ENCODE measurements at places on chromosomes 4 and X. TPM values are rescaled to one million over a fixed set of nuclear protein-coding genes. Genes with fewer than 3 reads are reported as not detected.
A peak's percentile ranks its signal among the peaks of the same experiment; 100 is the strongest.

GRCh38 chr4:158079661-158080060, 93.2 kb downstream of the GASK1B start:
- H3K27me3 ChIP-seq = no peaks in the 10 kb centered on the region
- DNase-seq = no peak
- no peaks in the 10 kb centered on the region for H3K36me3 ChIP-seq
- no peak overlapping the region for H3K27ac ChIP-seq
- no peaks in the 10 kb centered on the region for H3K4me1 ChIP-seq

DNA sequence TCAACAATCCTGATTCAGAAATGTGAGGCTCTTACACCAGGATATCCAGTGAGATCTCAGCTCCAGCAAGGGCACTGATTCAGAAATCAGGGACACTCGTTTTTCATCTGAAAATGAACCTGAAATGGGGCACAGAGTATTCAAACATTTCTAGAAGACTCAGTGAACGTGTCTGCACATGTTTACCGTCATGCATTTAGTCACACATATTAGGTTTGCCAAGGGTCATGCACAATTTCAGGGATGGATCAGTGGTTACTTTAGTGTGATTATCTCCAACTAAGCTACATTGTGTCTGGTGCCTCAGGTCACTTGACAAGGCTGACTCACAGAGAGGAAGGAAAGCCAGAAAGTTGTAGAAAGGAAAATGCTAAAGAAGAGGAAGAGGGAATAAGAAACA, 33.6 kb upstream of the SPANXN2 start:
- no peaks in the 10 kb centered on the region for H3K4me1 ChIP-seq
- no peaks in the 10 kb centered on the region for H3K27me3 ChIP-seq
- DNase-seq = no peak
- H3K4me3 ChIP-seq = no peak overlapping the region

DNA sequence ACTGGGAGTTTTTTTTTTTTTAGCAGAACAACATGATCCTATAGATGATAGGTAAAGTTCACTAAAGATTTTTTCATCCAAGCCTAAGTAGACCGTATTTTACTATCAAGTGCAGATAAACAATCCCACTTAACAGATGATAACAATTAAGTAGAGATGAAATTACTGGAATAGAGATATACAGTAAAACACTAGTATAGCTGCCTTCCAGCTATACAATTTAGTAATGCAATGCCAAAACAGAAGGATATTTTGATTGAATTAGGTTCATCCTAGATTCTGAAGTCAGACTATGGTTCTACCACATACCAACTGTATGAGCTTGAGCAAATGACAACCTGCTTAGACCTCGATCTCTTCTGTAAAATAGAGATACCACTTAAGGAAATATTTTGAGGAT, 24.3 kb downstream of the KLHL8 start:
- no peak overlapping the region for H3K4me3 ChIP-seq
- DNase-seq = no peak
- no peak overlapping the region for H3K27ac ChIP-seq
- H3K36me3 ChIP-seq = no peaks in the 10 kb centered on the region
- no peaks in the 10 kb centered on the region for H3K27me3 ChIP-seq

DNA sequence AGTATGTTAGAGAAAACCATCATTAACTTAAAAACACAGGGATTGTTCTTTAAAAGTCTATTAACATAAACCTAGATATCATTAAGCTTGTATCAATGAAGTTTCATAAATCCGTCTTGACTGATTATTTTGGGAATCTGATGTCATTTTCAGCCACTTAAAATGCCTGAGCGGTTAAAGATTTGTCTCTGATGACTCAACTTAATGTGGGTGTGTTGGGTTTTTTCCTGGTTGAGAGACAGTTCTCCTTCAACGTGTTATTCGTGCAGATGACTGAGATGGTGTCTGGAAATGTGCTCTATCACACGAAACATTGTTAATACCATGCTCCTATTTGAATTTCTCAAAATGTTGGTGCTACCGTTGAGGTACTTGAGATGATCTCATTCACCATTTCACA, 227.3 kb upstream of the TENM3 start:
- no peaks in the 10 kb centered on the region for H3K27me3 ChIP-seq
- DNase-seq = no peak
- no peak overlapping the region for H3K27ac ChIP-seq
- H3K4me1 ChIP-seq = no peaks in the 10 kb centered on the region
- H3K4me3 ChIP-seq = no peak overlapping the region

- H3K27ac ChIP-seq = no peak overlapping the region
- H3K4me3 ChIP-seq = no peak overlapping the region
- no peaks in the 10 kb centered on the region for H3K27me3 ChIP-seq
- H3K36me3 ChIP-seq = peaks cover 6% of the 10 kb centered on the region
- H3K4me1 ChIP-seq = no peaks in the 10 kb centered on the region
Observed at GRCh38 chr4:37641352-37641751, 44.8 kb downstream of the RELL1 start.

GRCh38 chr4:2059046-2059725, at the start of gene NAT8L:
TSS of gene NAT8L (plus strand) at chr4:2059327. CDS start at chr4:2059512, 185 bp downstream.
- H3K27me3 ChIP-seq = peaks cover 4% of the 10 kb centered on the region
- no peaks in the 10 kb centered on the region for H3K4me1 ChIP-seq
- no peaks in the 10 kb centered on the region for H3K36me3 ChIP-seq
- no peak within 1 kb of the TSS for H3K27ac ChIP-seq

- no peak overlapping the region for H3K4me3 ChIP-seq
- DNase-seq = no peak
- H3K27me3 ChIP-seq = no peaks in the 10 kb centered on the region
- H3K27ac ChIP-seq = no peak overlapping the region
Observed at GRCh38 chr4:104424475-104424941, 70.2 kb downstream of the CXXC4 start.

- H3K4me1 ChIP-seq = no peaks in the 10 kb centered on the region
- no peaks in the 10 kb centered on the region for H3K36me3 ChIP-seq
- DNase-seq = no peak
- H3K27ac ChIP-seq = no peak overlapping the region
- H3K4me3 ChIP-seq = no peak overlapping the region
Observed at GRCh38 chr4:188613976-188614375, 474.7 kb downstream of the TRIML1 start.

GRCh38 chrX:38170556-38170955, 50.1 kb downstream of the SRPX start:
- H3K27ac ChIP-seq = no peak overlapping the region
- no peaks in the 10 kb centered on the region for H3K36me3 ChIP-seq
- H3K27me3 ChIP-seq = no peaks in the 10 kb centered on the region
- no peaks in the 10 kb centered on the region for H3K4me1 ChIP-seq
- no peak for DNase-seq
- H3K4me3 ChIP-seq = no peak overlapping the region

GRCh38 chr4:7755561-7755960, 184.1 kb downstream of the AFAP1 start:
- DNase-seq = no peak
- H3K4me1 ChIP-seq = peaks cover 29% of the 10 kb centered on the region
- H3K27ac ChIP-seq = no peak overlapping the region
- H3K36me3 ChIP-seq = no peaks in the 10 kb centered on the region
- no peaks in the 10 kb centered on the region for H3K27me3 ChIP-seq
- H3K4me3 ChIP-seq = no peak overlapping the region

DNA sequence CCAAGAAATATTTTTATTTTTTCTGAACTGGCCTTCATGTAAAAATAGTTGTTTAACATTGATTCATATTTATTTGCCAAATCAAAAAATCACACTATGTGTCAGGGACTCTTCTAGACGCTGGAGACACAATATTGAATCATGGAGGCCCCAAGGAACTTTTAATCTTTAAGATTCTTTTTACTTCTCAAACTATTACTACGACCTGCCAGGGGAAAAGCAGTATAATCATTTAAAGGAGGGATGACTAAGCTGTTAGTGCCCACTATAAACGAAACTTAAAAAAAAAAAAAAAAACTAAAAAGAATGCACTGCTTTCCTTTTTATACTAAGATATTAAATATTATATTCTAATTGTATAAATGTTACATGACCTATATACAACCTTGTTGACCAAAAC, 84.7 kb downstream of the PPA2 start:
- no peaks in the 10 kb centered on the region for H3K4me1 ChIP-seq
- H3K36me3 ChIP-seq = peaks cover 6% of the 10 kb centered on the region
- H3K4me3 ChIP-seq = no peak overlapping the region
- no peak overlapping the region for H3K27ac ChIP-seq
- no peaks in the 10 kb centered on the region for H3K27me3 ChIP-seq

DNA sequence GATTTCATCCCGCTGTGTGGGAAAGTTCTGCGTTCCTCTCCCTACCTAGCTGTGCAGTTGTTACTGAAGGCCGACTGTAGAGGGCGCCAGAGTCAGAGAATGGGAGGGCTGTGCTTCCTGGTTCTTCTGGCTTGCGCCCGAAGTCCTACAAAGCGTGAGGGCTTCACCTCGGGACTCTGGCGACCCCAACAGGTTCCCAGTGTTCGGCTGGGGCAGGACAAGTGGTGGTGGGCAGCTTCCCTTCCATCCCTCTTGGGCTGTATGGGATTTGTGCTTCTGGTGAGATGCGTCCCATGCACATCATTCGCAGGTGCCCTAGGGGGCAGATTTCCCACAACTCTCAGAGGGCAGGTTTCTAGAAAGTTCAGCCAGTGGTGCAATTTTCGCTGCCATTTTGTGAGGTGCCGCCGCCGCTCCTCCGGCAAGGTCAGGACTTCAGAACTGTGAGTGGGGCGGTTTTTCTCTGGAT, 27.3 kb downstream of the CT45A1 start:
- no peaks in the 10 kb centered on the region for H3K36me3 ChIP-seq
- H3K27me3 ChIP-seq = no peaks in the 10 kb centered on the region
- no peak for DNase-seq
- no peaks in the 10 kb centered on the region for H3K4me1 ChIP-seq
- H3K27ac ChIP-seq = no peak overlapping the region

GRCh38 chr4:186727977-186728519, 4.4 kb upstream of the FAT1 start:
- no peaks in the 10 kb centered on the region for H3K4me1 ChIP-seq
- no peak for DNase-seq
- H3K27me3 ChIP-seq = peaks cover 5% of the 10 kb centered on the region
- H3K4me3 ChIP-seq = no peak overlapping the region
- H3K27ac ChIP-seq = no peak overlapping the region

DNA sequence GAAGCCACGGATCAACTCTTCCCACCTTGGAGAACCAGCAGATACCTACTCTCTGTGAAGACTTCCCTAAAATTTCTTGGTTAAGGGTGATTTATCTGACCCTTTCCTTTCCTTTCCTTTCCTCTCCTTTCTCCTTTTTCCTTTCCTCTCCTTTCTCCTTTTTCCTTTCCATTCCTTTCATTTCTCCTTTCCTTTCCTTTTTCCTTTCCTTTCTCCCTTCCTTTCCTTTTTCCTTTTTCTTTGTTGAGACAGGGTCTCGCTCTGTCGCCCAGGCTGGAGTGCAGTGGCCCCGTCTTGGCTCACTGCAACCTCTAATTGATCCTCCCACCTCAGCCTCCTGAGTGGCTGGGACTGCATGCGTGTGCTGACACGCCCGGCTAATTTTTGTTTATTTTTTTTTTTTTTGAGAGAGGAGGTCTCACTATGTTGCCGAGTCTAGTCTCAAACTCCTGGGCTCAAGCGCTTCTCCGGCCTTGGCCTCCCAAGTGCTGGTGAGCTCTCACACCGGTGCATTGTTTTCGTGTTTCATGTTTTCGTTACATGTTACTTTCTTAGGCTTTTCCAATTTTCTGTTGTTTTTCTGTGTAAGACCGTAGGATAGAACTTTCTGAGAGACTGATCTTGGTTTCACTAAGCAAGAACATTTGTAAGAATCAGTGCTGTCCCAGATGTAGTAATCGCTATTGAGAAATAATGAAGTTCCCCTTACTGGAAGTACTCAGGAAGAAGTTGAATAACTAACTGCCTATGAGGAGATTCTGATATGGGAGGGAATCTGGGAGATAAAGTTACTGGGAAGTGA, 2.0 kb downstream of the TMEM165 start:
- no peaks in the 10 kb centered on the region for H3K27me3 ChIP-seq
- H3K27ac ChIP-seq = peak overlapping the region; percentile 84
- H3K36me3 ChIP-seq = no peaks in the 10 kb centered on the region
- DNase-seq = no peak
- H3K4me3 ChIP-seq = peak overlapping the region; percentile 74
- H3K4me1 ChIP-seq = peaks cover 48% of the 10 kb centered on the region

DNA sequence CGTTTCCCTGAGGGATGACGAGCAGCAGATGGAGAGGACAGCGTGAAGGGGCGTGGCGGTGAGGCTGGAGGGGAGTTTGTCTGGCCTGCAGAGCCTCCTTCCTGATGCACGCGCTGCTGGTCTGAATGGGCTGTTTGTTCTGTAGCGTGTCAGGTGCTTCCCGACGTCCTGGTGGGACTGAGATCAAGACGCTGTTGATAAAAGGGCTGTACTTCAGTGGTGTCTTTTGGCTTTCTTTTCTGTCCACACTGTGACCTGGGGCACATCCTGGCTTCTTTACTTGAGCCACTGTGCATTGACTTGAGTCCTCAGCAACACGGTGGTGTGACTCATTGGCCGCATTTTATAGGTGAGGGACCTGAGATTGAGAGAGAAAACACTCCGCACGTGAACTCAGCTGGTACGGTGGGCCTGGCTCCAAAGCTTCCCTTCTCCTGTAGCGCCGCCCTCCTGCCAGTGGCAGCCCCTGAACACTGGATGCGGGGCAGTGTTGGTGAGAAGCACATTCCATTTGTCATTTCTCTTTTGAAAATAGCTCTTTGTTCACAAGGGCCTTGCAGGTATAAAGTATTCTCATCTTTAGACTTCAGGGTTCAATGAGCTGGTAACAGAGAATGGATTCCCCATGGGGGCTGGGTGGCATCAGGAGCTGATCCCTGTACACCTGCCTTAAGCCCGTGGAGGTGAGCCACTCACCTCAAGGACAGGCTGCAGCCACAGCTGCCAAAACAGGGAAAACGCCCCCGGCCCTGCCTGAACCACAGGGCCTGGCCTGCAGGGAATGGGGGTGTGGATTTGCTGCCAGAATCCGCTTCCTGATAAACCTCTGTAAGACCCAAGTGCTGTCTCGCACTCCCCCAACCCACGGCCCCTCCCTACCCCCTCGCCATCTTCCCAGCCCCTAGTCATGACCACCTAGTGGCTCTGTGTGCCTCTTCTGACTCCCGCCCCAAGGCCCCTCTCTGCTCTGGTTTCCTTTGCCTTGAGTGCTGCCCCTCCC, 29.2 kb downstream of the NSG1 start:
- DNase-seq = no peak
- H3K36me3 ChIP-seq = peaks cover 17% of the 10 kb centered on the region

DNA sequence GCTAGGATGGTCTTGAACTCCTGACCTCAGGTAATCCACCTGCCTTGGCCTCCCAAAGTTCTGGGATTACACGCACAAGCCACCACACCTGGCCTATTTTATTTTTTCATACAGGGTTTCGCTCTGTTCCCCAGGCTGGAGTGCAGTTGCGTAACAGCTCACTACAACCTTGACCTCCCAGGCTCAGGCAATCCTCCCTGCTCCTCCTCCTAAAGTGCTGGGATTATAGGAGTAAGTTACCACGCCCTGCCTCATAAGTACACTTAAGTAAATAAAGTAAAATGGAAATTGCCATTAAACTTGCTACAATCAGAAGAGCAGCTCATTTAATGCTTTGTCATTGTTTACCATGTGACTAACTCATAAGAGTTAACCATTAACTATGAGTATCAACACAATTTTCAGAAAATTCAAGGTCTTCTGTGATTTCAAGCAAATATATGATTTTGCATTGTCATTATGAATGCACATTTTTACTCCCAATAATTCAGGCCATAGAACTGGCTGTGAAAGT, 12.3 kb downstream of the UGDH start:
- H3K27ac ChIP-seq = no peak overlapping the region
- no peak overlapping the region for H3K4me3 ChIP-seq
- DNase-seq = no peak

The IL13RA2 gene
- not detected for polyA plus RNA-seq

The UGT2B10 gene
- not detected for polyA plus RNA-seq

The ADGRG4 gene
- polyA plus RNA-seq = not detected

The UCHL1 gene
- not detected for polyA plus RNA-seq

The USP26 gene
- polyA plus RNA-seq = not detected

The UVSSA gene
- 2.4 TPM for polyA plus RNA-seq

The PRSS12 gene
- polyA plus RNA-seq = 0.03 TPM

The DRP2 gene
- polyA plus RNA-seq = not detected

The QRFPR gene
- not detected for polyA plus RNA-seq

The FGB gene
- polyA plus RNA-seq = not detected

The SPIN2A gene
- polyA plus RNA-seq = not detected

The ODAM gene
- polyA plus RNA-seq = not detected
